ENCODE measurements at places on chromosomes 5 and 9. TPM values are rescaled to one million over a fixed set of nuclear protein-coding genes. Genes with fewer than 3 reads are reported as not detected.

The KIF20A gene
- total RNA-seq, result 0.29 TPM

DNA sequence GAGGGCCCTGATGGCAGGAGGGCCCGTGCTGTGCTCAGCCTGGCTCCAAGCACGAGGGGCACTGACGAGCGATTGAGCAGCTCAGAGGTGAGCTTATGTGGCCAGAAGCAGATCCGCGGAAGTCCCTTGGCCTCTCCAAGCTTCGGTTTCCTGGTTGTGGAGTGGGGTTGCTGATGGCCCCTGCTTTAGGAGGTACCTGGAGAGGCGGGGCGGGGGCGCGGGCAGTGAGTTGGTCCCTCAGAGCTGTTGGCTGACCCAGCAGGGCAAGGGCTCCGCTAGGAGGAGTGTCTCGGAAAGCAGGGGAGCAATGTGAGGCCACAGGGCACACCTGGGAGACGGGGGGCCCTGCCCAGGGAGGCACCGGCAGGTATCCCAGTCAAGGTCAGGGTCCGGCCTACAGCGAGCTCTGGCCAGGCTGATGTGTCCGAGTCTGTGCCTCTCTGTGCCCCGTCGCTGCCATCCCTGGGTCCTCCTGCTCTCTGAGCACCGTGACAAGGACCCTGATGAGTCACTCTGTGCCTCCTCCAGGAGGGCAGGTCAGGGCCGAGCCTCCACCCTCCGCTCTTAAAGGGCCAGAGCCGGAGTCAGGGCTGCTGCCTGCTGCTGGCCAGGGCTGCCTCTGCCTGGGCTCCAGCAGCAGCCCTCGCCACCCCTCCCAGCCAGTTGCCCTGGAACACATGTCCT, 14.8 kb downstream of the NCS1 start:
- no peak overlapping the region for H3K27ac ChIP-seq
- DNase-seq, result no peak
- H3K4me1 ChIP-seq, result no peaks in the 10 kb centered on the region
- H3K4me3 ChIP-seq, result no peak overlapping the region
- H3K27me3 ChIP-seq, result no peaks in the 10 kb centered on the region

- no peak overlapping the region for H3K4me3 ChIP-seq
- H3K27me3 ChIP-seq, result no peaks in the 10 kb centered on the region
- no peak for DNase-seq
- no peaks in the 10 kb centered on the region for H3K36me3 ChIP-seq
These were observed 674.5 kb downstream of the PRELID2 start for GRCh38 chr5:145160679-145161078.

- DNase-seq, result no peak
- H3K4me1 ChIP-seq, result no peaks in the 10 kb centered on the region
- no peak overlapping the region for H3K27ac ChIP-seq
- H3K4me3 ChIP-seq, result no peak overlapping the region
- no peaks in the 10 kb centered on the region for H3K27me3 ChIP-seq
These were observed 93.9 kb downstream of the GALNT10 start for GRCh38 chr5:154284433-154284832.

DNA sequence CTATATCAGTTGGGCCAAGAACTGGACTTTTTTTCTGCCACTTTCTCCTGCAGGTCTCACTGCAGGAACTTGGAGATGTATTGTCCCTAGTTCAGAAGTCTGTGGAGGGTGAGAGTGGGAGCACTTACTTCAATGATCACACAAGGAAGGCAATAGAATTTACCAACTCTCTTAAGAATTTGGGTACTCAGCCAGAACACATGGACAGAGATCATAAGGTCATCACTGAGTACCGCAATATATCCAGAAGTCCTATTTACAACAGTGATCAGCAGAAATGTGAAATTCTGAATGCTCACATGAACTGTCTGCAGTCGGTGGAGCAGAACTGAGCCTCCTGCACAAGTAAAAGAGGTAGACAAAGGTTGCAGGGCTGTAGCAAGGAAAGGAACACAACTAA, 101.0 kb downstream of the FAM114A2 start:
- H3K36me3 ChIP-seq, result no peaks in the 10 kb centered on the region
- H3K4me1 ChIP-seq, result no peaks in the 10 kb centered on the region
- DNase-seq, result no peak
- no peak overlapping the region for H3K27ac ChIP-seq

GRCh38 chr9:134066913-134067851, 644 bp downstream of the BRD3 start:
- peak overlapping the region; percentile 77 for H3K27ac ChIP-seq
- peak; percentile 20 for DNase-seq
- H3K27me3 ChIP-seq, result peaks cover 4% of the 10 kb centered on the region
- H3K4me1 ChIP-seq, result peaks cover 21% of the 10 kb centered on the region

Measured in naive thymus-derived CD4-positive, alpha-beta T cell (primary cell).